Activated CD4-positive, alpha-beta T cell treated with anti-CD3 and anti-CD28 coated beads, Interleukin-2, amount 10 ng/mL, durations not matched to agents 7 days and 5 days (primary cell): ENCODE measurements at places on chromosomes 4 and X. TPM values are rescaled to one million over a fixed set of nuclear protein-coding genes. Genes with fewer than 3 reads are reported as not detected.

Gene GK2
- not detected for total RNA-seq

Gene MAGEA2
- not detected for total RNA-seq

GRCh38 chrX:130213376-130213775 lies 41.6 kb downstream of the RAB33A start:
- H3K27ac ChIP-seq, result no peak overlapping the region
- H3K4me3 ChIP-seq, result no peak overlapping the region
- H3K4me1 ChIP-seq, result peaks cover 17% of the 10 kb centered on the region
- H3K36me3 ChIP-seq, result peaks cover 36% of the 10 kb centered on the region
- no peak for DNase-seq

Gene DUX4
- total RNA-seq, result not detected

Gene DCX
- not detected for total RNA-seq

DNA sequence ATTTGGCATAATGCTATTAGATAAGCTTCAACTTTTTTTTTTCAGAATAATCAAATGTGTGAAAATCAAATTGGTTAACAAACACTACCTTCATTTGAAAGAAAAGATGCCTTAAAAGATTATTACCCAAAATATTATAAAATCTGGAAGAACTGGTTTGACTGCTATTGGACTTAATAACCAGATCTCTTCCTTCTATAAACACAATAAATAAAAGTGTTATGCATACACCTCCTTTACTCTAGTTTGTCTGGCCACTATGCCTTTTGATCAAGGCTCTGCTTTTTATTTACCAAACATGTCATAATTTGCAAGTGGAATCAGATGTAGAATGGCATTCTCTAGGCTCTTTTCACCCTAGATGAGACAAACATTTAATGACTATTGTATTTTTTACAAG lies 897.3 kb upstream of the EPHA5 start:
- no peaks in the 10 kb centered on the region for H3K27me3 ChIP-seq
- no peak for DNase-seq
- H3K4me3 ChIP-seq, result no peak overlapping the region
- H3K36me3 ChIP-seq, result no peaks in the 10 kb centered on the region

Gene MAGEB17
- total RNA-seq, result not detected

DNA sequence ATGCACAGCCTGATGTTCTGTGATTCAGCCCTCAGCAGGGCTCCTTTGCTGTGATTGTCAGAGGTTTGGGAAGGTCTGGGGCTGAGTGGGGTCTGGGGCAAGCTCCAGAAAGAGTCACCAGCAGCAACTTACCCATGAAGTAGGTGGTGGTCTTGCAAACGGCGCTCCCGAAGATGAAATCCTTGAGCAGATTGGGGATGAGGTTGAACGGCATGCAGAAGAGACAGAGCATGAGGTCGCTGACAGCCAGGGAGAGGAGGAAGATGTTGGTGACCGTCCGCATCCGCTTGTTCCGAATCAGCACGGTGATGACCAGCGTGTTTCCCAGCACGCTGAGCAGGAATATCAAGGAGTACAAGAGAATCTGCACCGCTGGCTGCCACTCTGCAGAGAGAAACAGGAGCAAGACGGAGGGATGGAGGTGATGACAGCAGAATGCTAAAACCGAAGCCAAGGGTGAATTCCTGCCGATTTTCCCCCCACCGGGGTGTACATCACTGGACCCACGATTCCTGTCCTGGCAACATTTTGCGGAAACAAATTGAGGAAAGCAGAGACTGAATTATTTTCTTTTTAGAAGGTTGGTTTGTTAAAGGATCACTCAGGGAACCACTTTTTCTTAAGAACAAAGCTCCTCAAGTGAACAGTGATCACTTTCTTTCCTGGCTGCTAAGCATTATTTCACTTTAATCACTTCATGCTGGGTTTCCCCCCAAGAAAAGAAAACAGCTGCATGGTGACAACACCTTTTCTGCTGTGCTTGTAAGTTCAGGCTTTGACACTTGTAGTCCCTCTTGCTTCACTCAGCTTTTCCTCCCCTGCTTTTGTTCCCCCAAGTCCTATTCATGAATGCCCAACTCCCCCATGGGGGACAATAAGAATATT lies 941 bp downstream of the CCKAR start:
- H3K4me1 ChIP-seq, result no peaks in the 10 kb centered on the region
- peaks cover 8% of the 10 kb centered on the region for H3K27me3 ChIP-seq
- H3K36me3 ChIP-seq, result no peaks in the 10 kb centered on the region
- no peak overlapping the region for H3K4me3 ChIP-seq

GRCh38 chrX:22139822-22140221 lies 107.7 kb downstream of the PHEX start:
- H3K27ac ChIP-seq, result no peak overlapping the region
- no peaks in the 10 kb centered on the region for H3K36me3 ChIP-seq
- no peaks in the 10 kb centered on the region for H3K27me3 ChIP-seq
- no peak overlapping the region for H3K4me3 ChIP-seq

- H3K27me3 ChIP-seq, result no peaks in the 10 kb centered on the region
- H3K27ac ChIP-seq, result no peak overlapping the region
- no peaks in the 10 kb centered on the region for H3K4me1 ChIP-seq
- no peak for DNase-seq
- no peaks in the 10 kb centered on the region for H3K36me3 ChIP-seq
Measured at GRCh38 chr4:34953145-34953799, 1291.0 kb downstream of the ARAP2 start.

GRCh38 chr4:17173300-17173699 lies 274.9 kb upstream of the LDB2 start:
- no peaks in the 10 kb centered on the region for H3K36me3 ChIP-seq
- DNase-seq, result no peak
- no peak overlapping the region for H3K4me3 ChIP-seq

DNA sequence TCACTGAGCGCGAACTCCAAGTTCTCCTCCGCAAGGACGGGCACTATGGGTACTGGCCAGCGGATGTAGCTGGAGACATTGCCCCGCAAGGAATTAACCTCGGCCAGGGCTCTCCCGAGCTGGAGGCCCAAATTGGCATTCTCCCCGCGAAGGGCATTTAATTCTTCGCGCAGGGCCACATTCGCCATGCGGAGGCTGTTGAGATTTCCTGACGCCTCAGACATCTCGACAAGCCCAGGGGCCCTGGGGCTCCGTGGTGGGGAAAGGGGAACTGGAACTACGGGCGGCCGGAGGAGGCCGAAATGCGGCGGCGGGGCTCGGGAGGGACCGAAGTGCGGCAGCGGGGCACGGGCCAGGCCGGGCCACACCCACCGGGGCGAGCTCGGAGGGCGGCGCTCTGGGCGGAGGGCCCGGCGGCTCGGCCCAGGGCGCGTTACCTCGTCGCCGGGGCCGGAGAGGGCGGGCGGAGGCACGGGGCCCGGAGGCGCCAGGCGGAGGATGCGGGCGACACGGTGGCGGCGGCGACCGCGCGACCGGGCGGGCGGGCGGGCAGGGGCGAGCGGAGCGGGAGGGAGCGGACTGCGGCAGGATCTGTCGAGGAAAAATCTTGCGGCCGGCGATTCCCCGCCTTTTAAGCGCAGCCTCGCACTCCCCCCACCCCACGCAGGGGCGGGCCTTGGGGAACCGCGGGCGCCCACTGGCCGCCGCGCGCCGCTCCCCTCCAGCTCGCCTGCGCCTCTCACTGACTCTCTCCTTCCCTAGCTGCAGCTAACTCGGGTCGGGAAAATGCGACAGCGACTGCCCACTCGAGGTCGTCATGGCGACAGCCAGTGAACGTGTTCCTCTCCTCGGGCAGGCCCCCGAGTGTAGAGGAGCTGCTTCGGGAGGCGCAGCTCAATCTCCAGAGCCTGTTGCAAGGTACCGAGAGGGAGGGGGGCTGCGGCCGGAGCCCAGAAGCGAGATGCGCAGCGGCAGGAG lies at the start of gene RTL5:
Gene RTL5 (minus strand): TSS at position 599 of the 978 bp plus-strand sequence.
- DNase-seq, result peak; percentile 17
- H3K4me3 ChIP-seq, result peak within 1 kb of the TSS; percentile 38
- peaks cover 70% of the 10 kb centered on the region for H3K27me3 ChIP-seq

GRCh38 chr4:7298619-7299009 lies 106.3 kb downstream of the SORCS2 start:
- H3K27me3 ChIP-seq, result no peaks in the 10 kb centered on the region
- DNase-seq, result no peak
- no peak overlapping the region for H3K4me3 ChIP-seq
- H3K27ac ChIP-seq, result no peak overlapping the region

Gene LUZP4
- total RNA-seq, result not detected

GRCh38 chr4:103626296-103626695 lies 93.5 kb downstream of the TACR3 start:
- DNase-seq, result no peak
- H3K4me3 ChIP-seq, result no peak overlapping the region
- H3K27ac ChIP-seq, result no peak overlapping the region
- no peaks in the 10 kb centered on the region for H3K36me3 ChIP-seq
- no peaks in the 10 kb centered on the region for H3K27me3 ChIP-seq

Gene DDX53
- not detected for total RNA-seq

Gene GPRASP1
- 1.6 TPM for total RNA-seq

DNA sequence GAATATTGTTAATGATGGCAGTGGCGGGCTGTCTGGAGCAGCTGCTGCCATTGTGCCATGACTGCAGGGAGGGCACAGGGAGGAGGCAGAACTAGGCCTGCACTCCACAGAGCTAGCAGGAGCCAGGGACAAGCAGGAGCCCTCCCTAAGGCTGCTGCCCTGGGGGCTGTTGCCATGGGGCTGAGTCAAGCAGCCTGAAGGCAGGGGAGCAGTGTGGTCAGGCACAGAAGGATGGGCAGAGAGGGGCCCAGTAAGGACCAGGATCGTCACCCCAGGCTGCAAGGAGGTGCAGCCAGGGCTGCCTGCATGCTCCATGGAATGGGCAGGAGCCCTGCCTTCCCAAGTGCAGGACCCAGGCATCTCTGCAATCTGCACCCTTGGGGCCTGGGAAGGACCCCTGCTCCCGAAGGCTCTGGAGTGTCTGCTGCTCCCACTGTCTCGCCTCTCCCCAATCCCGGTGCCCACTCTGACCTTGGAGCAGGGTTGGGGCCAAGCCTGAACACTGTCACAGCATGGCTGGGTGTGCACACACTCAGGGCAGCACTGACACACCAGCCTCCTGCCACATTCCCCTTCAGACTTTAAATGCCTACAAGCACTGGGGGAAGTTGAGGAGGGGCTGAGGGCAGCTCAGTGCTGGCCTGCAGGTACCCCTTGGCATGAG lies 98.3 kb upstream of the GALNTL6 start:
- no peaks in the 10 kb centered on the region for H3K4me1 ChIP-seq
- DNase-seq, result no peak
- H3K27me3 ChIP-seq, result no peaks in the 10 kb centered on the region
- no peak overlapping the region for H3K4me3 ChIP-seq

DNA sequence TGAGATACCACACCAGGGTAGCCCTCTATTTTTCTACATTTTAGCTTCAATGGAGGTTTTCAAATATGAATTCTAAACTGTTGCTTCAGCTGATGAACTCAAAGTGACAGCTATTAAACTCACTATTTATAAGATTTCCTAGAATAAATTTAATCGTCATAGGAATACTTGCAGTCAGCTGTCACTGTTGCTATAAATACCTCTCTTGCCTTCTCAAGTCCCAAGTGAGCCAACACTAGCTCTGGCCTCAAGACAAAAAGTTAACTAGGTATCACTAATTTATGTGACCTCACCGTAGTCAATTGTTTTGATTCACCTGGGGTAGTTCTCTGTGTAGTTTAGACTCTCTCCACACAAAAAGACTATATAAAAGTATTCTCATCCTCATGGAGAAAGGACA lies 34.3 kb upstream of the PROM1 start:
- H3K27ac ChIP-seq, result no peak overlapping the region
- H3K4me3 ChIP-seq, result no peak overlapping the region
- H3K4me1 ChIP-seq, result peaks cover 6% of the 10 kb centered on the region
- H3K27me3 ChIP-seq, result no peaks in the 10 kb centered on the region

- H3K4me3 ChIP-seq, result no peak overlapping the region
- no peak overlapping the region for H3K27ac ChIP-seq
- no peak for DNase-seq
Measured at GRCh38 chr4:74715706-74716435, 78.5 kb downstream of the BTC start.

Gene SLC34A2
- not detected for total RNA-seq

- peak overlapping the region; percentile 54 for H3K27ac ChIP-seq
- H3K36me3 ChIP-seq, result peaks cover 60% of the 10 kb centered on the region
- H3K4me3 ChIP-seq, result no peak overlapping the region
- H3K27me3 ChIP-seq, result no peaks in the 10 kb centered on the region
- DNase-seq, result no peak
- H3K4me1 ChIP-seq, result peaks cover 82% of the 10 kb centered on the region
Measured at GRCh38 chrX:65679071-65679540, 11.7 kb downstream of the MSN start.

DNA sequence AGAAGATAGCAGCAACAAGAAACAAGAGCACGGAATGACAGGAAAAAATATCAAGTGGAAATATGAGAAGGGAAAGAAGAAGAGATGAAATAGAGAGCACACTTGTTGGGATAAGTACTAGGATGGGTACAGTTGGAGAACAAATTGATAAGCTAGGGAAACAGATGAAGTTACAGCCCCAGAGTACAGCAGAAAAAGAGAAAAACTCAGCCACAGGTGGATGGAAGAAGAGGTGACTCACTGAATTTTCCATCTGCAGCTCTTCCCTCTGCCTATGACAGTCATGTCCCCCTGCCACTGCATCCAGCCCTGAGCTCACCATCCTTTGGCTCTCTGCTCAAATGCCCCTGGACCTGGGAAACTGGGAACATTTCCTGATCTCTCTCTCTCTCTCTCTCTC lies 209.0 kb downstream of the BCOR start:
- no peak for DNase-seq
- no peak overlapping the region for H3K4me3 ChIP-seq
- H3K27me3 ChIP-seq, result peaks cover 6% of the 10 kb centered on the region

DNA sequence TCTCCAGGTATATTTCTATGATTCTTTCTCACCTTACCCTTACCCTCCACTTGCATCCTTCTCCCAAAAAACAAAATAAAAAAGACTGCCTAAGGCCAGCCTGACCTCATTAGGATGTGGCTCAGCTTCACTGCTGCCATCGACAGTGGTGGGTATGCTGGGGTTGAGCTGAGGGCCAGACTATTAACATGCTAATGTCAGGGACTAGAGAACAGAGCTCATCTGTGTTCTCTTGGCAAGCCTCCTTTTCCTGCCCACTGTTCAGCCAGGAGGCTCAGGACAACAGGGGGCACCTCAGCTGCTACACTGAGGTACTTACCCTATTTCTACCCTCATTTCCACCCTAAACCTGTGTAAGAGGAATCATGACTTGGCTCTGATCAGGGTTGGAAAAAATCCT lies 59.3 kb downstream of the MSN start:
- H3K27ac ChIP-seq, result no peak overlapping the region
- no peaks in the 10 kb centered on the region for H3K27me3 ChIP-seq
- no peak overlapping the region for H3K4me3 ChIP-seq
- peaks cover 74% of the 10 kb centered on the region for H3K4me1 ChIP-seq

- H3K4me1 ChIP-seq, result no peaks in the 10 kb centered on the region
- no peak for DNase-seq
- no peaks in the 10 kb centered on the region for H3K27me3 ChIP-seq
- no peak overlapping the region for H3K4me3 ChIP-seq
Measured at GRCh38 chr4:111630705-111631104, 514.5 kb upstream of the FAM241A start.

Gene HTRA3
- not detected for total RNA-seq

Gene CNGA1
- total RNA-seq, result not detected

DNA sequence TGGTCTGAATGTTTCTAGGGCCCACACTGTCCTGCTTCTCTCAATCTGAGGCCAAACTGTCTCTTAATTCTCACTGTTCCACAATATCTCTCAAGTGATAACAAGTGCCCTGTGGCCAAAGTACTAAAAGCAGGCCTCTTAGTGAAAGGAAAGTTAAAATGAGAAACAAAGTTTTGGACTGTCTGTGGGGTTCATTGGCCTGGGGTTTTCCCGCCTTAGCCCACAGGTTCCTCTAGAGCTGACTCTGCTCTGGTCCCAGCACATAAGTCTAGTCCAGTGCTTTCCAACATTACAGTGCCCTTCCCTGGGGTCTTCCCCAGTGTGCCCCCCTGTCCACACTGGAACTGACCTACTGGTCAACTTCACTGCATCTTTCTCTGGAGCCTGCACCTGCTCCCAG lies 6.3 kb downstream of the MAGEB1 start:
- no peaks in the 10 kb centered on the region for H3K36me3 ChIP-seq
- DNase-seq, result no peak
- no peaks in the 10 kb centered on the region for H3K4me1 ChIP-seq
- H3K27ac ChIP-seq, result no peak overlapping the region
- no peak overlapping the region for H3K4me3 ChIP-seq
